ENCODE measurements at places on chromosomes 16 and 17.

GRCh38 chr17:82917699-82918345, 78.0 kb upstream of the ZNF750 start:
- DNase-seq: peak; percentile 37

- peak; percentile 79 for DNase-seq
Observed at GRCh38 chr17:38871247-38872015, 1.6 kb downstream of the LASP1 start.

DNA sequence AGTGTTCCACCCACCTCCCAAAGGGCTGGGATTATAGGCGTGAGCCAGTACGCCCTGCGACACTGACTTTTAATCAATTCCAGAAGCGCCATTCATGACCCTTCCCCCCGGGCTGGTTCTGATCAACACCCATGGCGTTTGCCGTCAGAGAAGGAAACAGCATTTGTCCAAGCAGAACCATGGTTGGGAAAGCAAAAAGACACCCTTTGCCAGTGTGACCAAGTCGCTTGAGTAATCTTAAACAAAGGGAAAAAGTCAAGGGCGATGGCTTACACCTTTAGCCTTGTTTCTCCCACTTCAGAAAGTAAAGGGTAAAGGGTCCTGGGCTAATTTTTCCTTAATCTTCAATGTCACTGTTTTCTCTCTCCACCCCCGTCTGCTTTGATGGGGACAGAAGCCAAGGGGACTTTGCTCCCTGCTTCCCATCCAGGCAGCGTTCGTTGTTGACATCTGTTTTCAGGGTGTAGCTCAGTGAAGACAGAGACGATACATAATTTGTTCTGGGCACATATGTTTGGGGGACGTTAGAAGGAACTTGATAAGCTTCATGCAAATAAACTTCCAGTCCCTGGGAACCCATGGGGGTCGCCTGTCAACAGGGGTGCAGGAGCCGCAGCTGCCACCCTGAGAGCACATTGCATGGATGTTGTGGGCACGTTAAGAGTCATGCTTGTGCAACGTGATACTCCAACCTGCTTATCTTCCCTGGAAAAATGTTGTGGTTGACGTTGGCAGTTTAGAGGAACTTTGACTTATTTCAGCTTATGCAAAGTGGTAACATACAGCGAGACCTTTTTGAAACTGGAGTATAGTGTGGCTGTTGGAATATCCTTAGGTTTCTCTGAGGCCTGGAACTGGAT, 50.6 kb upstream of the TANGO6 start:
- no peak for DNase-seq

DNA sequence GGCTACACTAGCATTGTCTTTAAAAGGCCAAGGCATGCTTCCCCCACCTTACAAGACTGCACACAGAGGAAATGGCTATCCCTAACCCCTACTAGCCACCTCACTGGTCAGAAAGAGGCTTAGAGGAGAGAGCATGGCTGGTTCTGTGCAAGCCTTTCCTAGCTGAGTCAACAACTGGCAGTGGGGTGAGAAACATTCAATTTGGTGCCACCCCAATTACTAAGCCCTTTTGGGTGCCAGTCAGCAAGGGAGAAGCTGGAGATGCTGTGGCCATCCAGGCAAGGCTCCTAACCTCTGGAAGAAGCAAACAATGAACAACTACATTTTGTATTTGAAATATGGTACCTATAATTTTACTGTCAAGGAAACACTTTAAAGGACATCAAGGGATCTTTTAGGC, 4.7 kb upstream of the KAT7 start:
- no peak for DNase-seq

DNA sequence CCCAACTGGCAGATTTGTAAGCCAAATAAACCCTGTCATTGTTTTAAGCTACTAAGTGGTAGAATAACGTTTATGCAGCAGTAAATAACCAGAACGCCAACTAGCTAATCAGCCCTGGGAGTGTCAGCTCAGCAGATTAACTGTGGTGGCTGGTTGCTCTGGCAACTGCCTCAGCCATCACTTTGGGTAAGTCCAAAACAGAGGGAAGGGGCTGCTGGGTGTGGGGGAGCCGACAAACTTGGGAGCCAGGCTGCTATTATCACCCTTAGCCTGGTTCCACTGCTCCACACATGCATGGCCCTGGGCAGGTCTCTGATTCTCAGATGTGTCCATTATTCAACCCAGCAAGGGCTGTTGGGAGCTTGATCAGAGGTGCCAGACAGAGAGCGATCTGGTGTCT, 22.2 kb upstream of the RHOT1 start:
- DNase-seq: no peak

- DNase-seq: no peak
Observed at GRCh38 chr16:56262148-56262547, 70.9 kb downstream of the GNAO1 start.

DNA sequence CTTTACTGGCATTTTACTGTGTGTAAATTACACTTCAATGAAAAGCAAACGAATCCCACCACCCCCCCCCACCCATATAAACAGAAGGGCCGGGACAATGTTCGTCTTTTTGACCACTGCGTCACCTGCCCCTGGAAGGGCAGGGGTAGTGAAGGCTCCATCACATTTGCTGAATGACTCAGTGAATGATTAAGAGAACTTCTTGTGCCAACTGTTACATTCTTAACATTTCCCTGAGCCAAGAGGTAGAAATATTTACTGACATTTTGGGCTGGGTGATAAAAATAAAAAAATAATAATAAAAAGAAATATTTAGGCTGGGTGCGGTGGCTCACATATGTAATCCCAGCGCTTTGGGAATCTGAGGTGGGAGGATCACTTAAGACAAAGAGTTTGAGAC, 24.1 kb downstream of the C16orf96 start:
- DNase-seq: no peak

DNA sequence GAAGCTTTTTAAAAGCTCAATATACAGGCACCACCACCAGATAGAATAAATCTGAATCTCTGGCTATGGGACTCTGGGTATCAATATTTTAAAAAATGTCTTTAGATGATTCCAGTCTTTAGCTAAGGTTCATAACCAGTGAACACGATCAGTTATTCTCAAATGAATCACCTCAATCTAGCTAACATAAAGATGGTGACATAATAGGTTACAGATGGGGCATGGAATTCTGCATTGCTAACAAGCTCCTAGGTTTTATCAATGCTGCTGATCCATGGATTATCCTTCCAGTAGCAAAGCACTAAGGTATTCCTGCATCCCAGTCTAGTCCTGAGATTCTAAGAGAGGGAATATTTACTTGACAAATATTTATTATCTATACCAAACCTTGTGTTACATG, 415.5 kb upstream of the CDH11 start:
- no peak for DNase-seq

GRCh38 chr17:20059728-20060188, 50.6 kb downstream of the SPECC1 start:
- DNase-seq: peak; percentile 64

GRCh38 chr16:70483426-70483825, 29.0 kb downstream of the FCSK start:
- no peak for DNase-seq

DNA sequence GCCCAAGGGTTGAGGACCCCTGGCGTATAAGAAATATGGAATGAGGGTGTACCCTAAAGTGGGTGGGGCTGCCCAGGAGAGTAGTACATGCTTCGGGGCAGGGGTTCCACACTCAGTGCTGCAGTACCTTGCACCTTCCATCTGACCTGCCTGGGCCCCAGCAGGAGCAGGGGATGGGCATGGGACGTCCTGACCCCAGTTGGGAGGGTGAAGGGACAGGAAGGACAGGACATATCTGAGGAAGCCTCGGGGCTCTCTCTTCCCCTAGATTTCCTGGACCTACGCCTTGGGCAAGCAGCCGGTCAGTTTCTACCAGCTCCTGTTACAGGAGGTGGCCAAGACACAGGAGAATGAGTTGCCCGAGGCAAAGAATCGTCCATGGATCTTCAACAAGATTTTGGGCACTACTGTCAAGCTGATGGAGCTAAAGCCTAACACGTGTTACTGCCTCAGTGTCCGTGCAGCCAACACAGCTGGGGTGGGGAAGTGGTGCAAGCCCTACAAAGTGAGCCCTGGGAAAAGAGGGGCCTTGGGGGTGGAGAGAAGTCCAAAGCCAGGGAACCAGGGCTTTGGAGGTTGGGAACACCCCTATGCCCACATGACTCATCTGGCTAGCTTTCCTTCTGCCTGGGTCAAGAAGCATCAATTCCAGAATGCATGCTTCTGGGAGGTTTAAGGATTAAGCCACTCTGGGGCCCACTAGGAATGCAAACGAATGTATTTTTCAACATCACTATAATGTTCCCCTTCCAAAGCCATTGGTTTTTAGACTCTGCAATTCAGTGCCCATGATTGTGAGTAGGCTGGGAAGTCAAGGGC, 7.9 kb downstream of the FNDC8 start:
- no peak for DNase-seq

DNA sequence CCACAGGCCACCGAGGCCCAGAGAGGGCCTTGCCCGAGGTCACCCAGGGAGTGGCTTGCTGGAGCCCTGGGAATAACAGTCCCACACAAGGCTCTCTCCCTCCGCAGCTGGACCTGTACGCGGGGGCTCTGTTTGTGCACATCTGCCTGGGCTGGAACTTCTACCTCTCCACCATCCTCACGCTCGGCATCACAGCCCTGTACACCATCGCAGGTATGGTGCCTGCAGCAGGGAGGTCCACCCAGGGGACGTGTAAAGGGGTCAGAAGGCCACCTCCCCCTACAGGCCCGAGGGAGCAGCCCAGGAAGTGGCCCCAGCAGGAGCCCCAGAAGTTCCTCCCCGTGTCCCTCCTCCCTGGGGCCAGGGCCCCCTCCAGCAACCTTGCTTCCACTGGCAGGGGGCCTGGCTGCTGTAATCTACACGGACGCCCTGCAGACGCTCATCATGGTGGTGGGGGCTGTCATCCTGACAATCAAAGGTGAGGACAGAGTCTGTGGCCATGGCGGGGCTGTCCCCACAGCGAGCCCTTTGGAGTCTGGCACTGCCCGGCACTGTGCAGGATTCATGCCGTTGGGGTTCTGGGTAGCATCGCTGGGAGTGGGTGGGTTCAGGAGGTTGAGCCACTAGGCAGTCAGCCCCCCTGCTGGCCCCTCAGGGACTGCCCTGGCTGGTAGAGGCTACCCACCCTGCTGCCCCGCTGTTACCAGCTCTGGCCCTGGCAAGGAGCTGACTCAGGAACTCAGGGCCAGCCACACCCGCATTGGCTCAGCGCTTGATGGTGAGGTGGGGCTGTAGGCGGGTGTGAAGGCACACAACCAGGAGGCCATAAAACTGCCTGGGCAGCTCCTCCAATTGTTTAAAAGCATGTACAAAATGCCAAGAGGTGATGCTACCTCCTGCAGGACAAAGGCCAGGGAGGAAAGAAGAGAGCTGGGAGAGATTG, 17.3 kb downstream of the SLC5A10 start:
- DNase-seq: peak; percentile 13

DNA sequence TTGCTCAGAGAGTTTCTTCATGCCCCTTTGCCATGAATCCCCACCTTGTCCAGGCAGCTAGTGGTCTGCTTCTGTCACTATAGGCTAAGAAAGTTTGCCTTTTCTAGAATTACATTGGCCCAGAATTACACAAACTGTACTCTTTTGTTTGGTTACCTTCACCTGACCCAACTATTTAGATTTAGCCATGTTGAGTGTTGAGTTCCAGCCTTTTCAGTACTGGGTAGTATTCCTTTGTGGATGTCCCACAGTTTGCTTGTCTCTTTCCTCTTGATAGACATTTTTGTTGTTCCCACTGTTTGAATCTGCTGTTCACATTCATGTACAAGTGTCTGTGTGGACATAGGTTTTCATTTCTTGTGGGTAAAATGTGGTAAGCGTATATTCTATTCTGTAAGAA, 22.3 kb downstream of the USP10 start:
- DNase-seq: no peak

DNA sequence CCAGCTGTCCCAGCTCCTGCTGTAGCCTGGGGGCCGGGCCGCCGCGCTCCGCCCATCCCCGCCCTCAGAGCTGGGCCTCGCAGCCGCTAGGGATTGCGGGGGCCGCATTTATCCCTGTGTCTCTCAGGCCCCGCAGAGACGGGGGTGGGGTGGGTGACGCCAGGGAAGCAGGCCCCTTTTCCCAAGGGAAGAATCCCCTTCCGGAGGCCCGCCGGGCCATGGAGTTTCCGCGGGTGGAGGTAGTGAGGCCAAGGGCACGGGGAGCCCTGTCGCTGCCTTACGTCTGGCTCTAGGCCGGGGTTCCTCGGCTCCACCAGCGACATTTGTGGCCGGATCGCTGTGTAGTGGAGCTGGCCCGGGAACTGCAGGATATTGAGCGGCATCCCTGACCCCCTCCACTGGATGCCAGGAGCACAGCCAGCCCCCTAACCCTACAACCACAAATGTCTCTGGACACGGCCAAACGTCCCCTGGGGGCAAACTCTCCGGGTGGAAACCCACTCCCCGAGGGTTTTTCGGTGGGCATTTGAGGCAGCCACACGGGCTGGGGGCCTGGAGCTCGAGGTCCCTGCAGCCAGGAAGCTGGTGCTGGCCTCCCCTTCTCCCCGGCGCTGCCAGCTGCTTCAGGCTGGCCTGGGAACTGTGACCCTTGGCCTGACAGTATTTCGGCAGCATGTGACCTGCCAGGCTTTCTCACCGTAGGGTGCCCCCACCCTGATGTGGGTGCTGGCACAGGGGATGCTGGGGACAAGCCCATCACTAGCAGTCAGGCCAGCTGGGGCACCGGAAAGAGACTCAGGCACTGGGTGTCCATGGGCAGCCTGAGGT, 12.0 kb upstream of the CD300A start:
- peak; percentile 85 for DNase-seq

GRCh38 chr16:4679156-4679849, 14.1 kb upstream of the NUDT16L1 start:
- no peak for DNase-seq

- peak; percentile 69 for DNase-seq
Observed at GRCh38 chr16:57403965-57404817, at the start of gene CCL17. Gene CCL17 (plus strand): TSS chr16:57404767. CDS start chr16:57413933, 9,166 bp downstream.

DNA sequence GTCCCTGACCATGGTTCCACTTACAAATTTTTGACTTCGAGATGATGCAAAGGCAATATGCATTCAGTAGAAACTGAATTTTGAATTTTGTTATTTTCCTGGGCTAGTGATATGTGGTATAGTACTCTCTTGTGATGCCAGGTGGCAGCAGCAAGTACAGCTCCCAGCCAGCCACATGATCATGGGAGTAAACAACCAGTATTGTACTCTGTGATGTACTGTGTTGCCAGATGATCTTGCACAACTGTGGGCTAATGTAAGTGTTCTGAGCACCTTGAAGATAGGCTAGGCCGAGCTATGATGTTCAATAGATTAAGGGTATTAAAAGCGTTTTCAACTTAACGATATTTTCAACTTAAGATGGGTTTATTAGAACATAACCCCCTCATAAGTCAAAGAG, 250.8 kb downstream of the STX8 start:
- DNase-seq: no peak

DNA sequence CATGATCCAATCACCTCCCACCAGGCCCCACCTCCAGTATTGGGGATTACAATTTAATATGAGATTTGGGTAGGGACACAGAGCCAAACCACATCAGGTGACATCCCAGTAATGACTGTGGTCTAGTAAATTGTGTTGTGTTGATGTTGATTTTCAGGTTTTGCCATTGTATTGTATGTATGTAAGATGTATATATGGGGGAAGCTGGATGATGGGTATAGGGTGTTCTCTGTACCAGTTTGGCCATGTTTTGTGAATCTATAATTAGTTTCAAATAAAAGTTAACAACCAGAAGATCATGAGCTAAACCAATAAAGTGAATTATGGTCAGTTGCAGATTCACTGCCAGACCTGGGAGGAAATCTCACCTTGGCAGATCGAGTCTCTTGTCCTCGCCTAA, 283.7 kb downstream of the WWOX start:
- no peak for DNase-seq

GRCh38 chr17:42276359-42276608, at the start of gene STAT5B:
Gene STAT5B (minus strand): TSS chr17:42276391. CDS start chr17:42232127, 44,264 bp downstream.
- peak; percentile 66 for DNase-seq

All from inflammatory macrophage (primary cell).